Neural progenitor cell (in vitro differentiated cells): ENCODE measurements at places on chromosomes 3 and 15.

DNA sequence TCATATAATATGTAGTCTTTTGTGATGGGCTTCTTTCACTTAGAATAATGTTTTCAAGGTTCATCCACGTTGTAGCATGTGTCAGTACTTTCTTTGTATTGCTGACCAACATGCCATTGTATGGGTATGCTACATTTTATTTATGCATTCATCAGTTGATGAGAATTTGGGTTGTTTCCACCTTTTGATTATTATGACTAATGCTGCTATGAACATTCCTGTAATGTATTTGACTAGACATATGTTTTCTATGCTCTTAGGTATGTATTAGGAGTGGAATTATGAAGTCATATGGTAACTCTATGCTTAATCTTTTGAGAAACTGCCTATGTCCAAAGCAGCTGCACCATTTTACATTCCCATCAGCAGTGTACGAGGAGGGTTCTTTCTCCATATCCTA is 3.2 kb upstream of the PODXL2 start:
- no peak for DNase-seq

GRCh38 chr3:138817695-138818094 is 17.0 kb downstream of the PIK3CB start:
- no peak for DNase-seq

GRCh38 chr3:194503081-194503531 is 16.3 kb upstream of the ATP13A3 start:
- no peak for DNase-seq

GRCh38 chr3:4656059-4656458 is 162.9 kb downstream of the ITPR1 start:
- peak; percentile 87 for DNase-seq

DNA sequence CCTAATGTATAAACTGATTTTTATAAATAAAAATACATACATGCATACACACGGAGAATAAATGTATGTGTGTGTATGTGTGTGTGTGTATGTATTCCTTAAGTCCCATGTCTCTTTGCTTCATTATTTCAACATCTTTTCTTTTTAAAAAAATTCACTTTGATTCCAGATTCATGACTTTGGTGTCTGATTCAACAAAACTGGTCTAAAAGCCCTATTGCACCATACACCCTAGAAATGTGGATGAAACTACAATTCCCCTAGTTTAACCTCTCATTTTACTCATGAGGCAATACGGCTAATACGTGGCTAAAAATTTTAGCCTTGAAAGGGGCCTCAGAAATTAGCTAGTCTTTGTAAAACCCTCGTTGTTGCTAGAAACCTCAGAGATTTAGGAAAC is 228.1 kb downstream of the ADAMTS9 start:
- DNase-seq, result no peak

- DNase-seq, result no peak
These were observed 30.4 kb downstream of the SLC41A3 start for GRCh38 chr3:126053513-126053912.

DNA sequence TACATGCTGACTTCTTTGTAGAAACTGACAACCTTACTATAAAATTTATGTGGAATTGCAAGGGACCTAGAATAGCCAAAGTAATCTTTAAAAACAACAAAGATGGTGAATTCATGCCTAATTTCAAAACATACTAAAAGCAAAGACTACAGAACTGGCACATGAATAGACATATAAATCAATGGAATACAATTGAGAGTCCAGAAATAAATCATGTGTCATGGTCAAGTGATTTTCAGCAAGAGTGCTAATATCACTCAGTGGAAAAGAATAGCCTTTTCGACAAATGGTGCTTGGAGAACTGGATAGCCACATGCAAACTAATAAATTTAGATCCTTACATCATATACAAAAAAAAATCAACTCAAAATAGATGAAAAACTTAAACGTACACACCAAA is 8.7 kb downstream of the IMPG2 start:
- DNase-seq, result no peak

DNA sequence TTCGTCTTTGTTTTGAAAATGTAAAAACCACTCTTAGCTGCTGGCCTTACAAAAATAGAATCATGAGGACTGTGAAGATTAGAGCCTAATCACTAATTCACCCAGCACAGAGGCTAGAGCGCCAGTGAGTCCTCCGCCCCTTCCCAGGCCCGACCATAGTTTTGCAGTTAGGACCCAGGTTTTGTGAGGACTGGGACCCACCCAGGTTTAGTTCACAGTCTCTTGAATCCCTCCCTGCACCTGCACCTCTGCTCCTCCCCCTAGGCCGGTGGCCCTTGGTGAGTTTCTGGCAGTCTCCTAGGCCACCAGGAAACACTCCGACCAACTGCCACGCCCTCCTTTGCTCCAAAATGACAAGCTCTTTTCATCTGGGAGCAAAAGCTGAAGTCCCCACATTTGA is 136.0 kb upstream of the CCDC54 start:
- DNase-seq, result peak; percentile 45
